ENCODE measurements at places on chromosomes 12 and 14. TPM values are rescaled to one million over a fixed set of nuclear protein-coding genes. Genes with fewer than 3 reads are reported as not detected.

ZNF84 gene
- 21.4 TPM for total RNA-seq

SMIM41 gene
- total RNA-seq = not detected

CSRP2 gene
- 12.0 TPM for total RNA-seq

LRCOL1 gene
- total RNA-seq = not detected

CTSG gene
- not detected for total RNA-seq

FGF6 gene
- total RNA-seq = not detected

JPH4 gene
- not detected for total RNA-seq

KRT3 gene
- total RNA-seq = not detected

FSCB gene
- total RNA-seq = not detected

ARHGAP9 gene
- 2.9 TPM for total RNA-seq

ALDH2 gene
- 83.8 TPM for total RNA-seq

CIDEB gene
- 0.18 TPM for total RNA-seq

EPYC gene
- total RNA-seq = not detected

MYRFL gene
- not detected for total RNA-seq

EXOC3L4 gene
- 1.6 TPM for total RNA-seq

MARS1 gene
- 82.6 TPM for total RNA-seq

RPGRIP1 gene
- not detected for total RNA-seq

KRT85 gene
- total RNA-seq = not detected

NTN4 gene
- total RNA-seq = 71.1 TPM

RNF41 gene
- total RNA-seq = 165 TPM

COX8C gene
- total RNA-seq = not detected

MMP17 gene
- total RNA-seq = 31.8 TPM

ETNK1 gene
- total RNA-seq = 23.6 TPM

ERGIC2 gene
- total RNA-seq = 70.3 TPM

LAG3 gene
- total RNA-seq = 0.16 TPM

DPF3 gene
- total RNA-seq = not detected

DEPDC4 gene
- not detected for total RNA-seq

FZD10 gene
- not detected for total RNA-seq

LHX5 gene
- not detected for total RNA-seq

CLEC2B gene
- total RNA-seq = 9.2 TPM

ATF7IP gene
- total RNA-seq = 13.7 TPM

RNF212B gene
- not detected for total RNA-seq
